ENCODE measurements at places on chromosomes 2 and 18. TPM values are rescaled to one million over a fixed set of nuclear protein-coding genes. Genes with fewer than 3 reads are reported as not detected.
A peak's percentile ranks its signal among the peaks of the same experiment; 100 is the strongest.

- no peaks in the 10 kb centered on the region for H3K36me3 ChIP-seq
- H3K4me1 ChIP-seq, result no peaks in the 10 kb centered on the region
- H3K27me3 ChIP-seq, result no peaks in the 10 kb centered on the region
- no peak overlapping the region for H3K27ac ChIP-seq
Measured at GRCh38 chr2:50765146-50765545, 266.8 kb downstream of the NRXN1 start.

DNA sequence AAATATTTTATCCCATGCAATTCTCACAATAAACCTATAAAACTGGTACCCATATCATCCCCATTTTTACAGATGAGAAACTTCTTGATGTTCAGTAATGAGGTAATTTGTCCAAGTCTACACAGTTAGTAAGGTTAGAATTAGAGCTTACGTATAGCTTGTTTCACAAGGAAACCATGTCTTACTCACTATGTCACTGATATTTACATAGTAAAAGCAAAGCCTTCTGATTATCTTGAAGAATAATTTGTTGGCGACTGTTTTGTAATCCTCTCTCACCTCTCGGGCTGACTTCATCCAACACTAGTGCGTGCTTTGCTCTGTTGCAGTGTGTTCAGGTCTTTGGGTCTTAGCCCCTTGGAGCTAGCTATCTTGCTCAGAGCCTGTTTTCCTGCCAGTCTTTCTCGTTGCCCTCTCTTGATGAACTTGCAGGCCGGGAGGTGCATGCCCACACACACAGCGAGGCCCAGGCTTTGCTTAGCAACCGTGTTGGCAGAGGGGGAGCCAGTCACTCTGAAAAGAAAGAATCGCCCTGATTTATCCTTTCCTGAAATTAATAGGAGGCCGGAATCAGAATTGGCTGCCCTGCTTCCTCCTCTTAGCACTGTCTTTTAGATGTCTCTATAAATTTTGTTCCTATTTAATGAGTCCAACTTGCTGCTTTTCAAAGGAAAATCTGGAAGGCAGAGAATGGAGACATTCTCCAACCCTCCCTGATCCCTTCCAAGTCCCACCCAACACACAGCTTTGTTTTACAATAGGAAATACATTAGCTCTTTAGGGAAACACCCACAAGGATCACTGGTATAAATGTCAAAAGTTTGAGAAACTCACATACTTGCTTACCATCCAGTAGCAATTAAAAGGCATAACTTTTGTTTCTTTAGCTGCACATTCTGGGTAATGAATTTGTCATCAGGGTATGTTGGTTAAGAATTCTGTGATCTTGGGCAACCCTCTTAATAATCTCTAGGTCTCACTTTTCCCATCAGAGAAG lies 97.6 kb upstream of the SEC11C start:
- H3K27me3 ChIP-seq, result no peaks in the 10 kb centered on the region
- no peaks in the 10 kb centered on the region for H3K36me3 ChIP-seq
- H3K27ac ChIP-seq, result no peak overlapping the region
- no peak for DNase-seq
- H3K4me1 ChIP-seq, result peaks cover 19% of the 10 kb centered on the region

- no peak for DNase-seq
- H3K27me3 ChIP-seq, result no peaks in the 10 kb centered on the region
- H3K27ac ChIP-seq, result peak overlapping the region; percentile 61
- peaks cover 46% of the 10 kb centered on the region for H3K4me1 ChIP-seq
- no peak overlapping the region for H3K4me3 ChIP-seq
- no peaks in the 10 kb centered on the region for H3K36me3 ChIP-seq
Measured at GRCh38 chr2:108594132-108594981, 60.1 kb downstream of the LIMS1 start.

- H3K4me1 ChIP-seq, result peaks cover 20% of the 10 kb centered on the region
- no peak overlapping the region for H3K4me3 ChIP-seq
- peaks cover 34% of the 10 kb centered on the region for H3K36me3 ChIP-seq
- no peaks in the 10 kb centered on the region for H3K27me3 ChIP-seq
- no peak for DNase-seq
Measured at GRCh38 chr18:76970770-76971559, 148.6 kb downstream of the ZNF236 start.

DNA sequence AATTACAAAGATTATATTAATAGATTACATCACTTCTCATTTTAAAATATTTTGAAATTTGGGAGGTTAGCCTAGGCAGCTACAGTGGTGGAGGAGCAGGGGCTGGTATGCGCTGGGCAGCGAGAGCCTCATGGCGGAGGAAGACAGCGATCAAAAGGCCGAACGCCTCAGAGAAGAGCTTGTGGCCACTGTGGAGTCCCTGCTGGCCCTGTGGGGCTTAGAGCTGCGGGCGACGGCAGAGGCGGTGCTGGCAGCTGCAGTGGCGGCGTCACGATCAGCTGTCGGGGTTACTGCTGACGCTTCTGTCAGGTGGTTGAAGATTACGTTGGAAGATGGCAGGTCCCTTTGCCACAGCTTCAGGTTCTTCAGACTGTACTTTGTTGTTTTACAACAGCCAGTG lies 87.4 kb downstream of the ROCK2 start:
- no peaks in the 10 kb centered on the region for H3K4me1 ChIP-seq
- no peak for DNase-seq
- H3K36me3 ChIP-seq, result no peaks in the 10 kb centered on the region
- H3K4me3 ChIP-seq, result no peak overlapping the region
- no peaks in the 10 kb centered on the region for H3K27me3 ChIP-seq

GRCh38 chr2:25649786-25650185 lies 23.6 kb downstream of the DTNB start:
- no peaks in the 10 kb centered on the region for H3K36me3 ChIP-seq
- no peak for DNase-seq
- peaks cover 10% of the 10 kb centered on the region for H3K4me1 ChIP-seq
- no peaks in the 10 kb centered on the region for H3K27me3 ChIP-seq

DNA sequence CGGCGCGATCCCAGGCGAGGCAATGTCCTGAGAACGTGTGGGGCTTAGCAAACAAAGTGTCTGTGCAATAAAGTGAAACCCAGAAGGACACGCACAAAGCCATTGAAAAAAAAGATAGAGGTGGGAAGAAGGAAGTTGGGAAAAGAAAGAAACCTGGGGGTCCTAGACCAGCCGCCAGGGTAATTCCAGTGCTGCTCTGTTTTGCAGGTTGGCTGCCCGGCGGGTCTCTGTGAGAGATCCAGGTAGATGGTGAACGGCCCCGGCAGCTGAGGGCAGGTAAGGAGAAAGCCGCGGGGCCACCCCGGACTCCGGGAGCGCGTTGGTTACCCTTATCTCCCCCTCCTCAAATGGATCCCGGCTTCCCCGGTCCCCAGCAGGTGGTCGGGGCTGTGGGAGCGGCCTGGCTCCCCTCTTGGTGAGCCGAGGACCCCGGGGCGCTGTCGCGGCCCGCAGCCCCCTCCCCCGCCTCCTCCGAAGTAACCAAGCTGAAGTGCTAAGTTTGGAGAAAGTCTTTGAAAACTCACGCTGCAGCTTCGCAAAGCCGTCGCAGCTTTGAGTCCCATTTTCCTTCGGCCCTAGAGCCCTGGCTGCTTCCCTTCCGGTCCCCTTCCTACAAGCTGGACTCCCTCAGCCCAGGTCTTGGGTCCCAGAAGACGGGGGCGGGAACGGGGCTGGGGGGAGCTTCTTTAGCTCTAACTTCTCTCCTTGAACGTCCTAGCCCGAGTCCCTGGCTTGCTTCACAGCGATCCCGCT lies 588 bp downstream of the OTX1 start:
- peaks cover 35% of the 10 kb centered on the region for H3K27me3 ChIP-seq
- peaks cover 8% of the 10 kb centered on the region for H3K36me3 ChIP-seq
- peak overlapping the region; percentile 68 for H3K4me3 ChIP-seq
- peaks cover 53% of the 10 kb centered on the region for H3K4me1 ChIP-seq

DNA sequence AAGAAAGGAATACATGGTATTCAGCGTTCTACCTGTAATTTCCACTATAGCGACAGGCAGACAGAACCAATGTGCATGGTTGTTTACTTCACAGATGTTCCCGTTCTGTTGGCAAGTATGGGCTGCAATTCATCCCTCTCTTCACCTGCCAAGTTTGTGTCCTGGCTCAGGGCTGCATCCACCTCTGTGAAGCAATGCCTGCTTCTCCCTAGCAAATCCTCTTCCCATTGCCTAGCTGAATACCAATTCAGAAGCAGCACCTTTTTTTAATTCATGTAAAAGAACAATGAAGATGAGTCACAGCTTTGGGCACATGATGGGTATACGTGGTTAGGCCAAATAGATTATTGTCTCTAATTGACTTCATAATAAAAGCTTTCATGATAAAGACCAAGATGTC lies 54.7 kb upstream of the LRATD1 start:
- no peak overlapping the region for H3K4me3 ChIP-seq
- H3K27me3 ChIP-seq, result no peaks in the 10 kb centered on the region
- no peak overlapping the region for H3K27ac ChIP-seq
- H3K4me1 ChIP-seq, result peaks cover 3% of the 10 kb centered on the region
- DNase-seq, result no peak
- H3K36me3 ChIP-seq, result no peaks in the 10 kb centered on the region

DNA sequence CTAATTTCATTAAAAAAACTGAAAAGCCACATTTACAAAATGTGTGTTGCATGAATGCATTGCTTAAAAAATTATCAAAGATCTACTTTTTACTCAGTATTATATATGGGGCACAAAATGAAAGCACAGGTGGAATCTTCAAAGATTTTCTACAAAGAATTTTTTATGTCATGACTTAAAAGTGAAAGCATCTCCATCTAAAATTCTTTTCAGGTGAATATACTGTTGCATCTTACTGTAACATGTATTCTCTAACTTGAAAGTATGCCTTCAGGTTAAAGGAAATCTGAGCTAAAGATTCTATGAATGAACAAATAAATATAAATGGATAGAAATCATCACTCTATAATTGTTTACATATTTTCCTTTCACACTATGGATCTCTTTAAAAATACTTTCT lies 66.8 kb upstream of the WDR75 start:
- no peak overlapping the region for H3K27ac ChIP-seq
- DNase-seq, result no peak
- H3K4me1 ChIP-seq, result no peaks in the 10 kb centered on the region
- no peaks in the 10 kb centered on the region for H3K27me3 ChIP-seq
- H3K36me3 ChIP-seq, result no peaks in the 10 kb centered on the region
- H3K4me3 ChIP-seq, result no peak overlapping the region

DNA sequence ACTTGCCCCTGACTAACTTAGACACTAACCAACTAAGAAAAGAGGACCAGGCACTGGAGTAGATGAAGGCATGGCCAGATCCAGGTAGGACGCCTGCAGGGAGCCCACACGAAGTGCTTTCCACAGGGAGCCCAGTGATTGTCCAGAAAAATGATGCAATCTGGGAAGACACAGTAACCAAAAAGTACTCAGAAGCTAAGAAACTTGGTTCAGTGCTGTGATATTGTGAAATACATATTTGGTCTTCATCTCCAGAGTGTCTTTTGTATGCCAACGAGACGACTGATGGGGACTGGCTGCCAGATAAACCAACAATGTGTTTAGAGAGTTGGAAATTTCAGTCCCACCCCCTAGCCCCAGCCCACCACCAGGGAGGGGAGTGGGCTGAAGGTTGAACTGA lies 135.0 kb downstream of the SP3 start:
- no peak overlapping the region for H3K27ac ChIP-seq
- H3K27me3 ChIP-seq, result no peaks in the 10 kb centered on the region
- peaks cover 20% of the 10 kb centered on the region for H3K4me1 ChIP-seq

DNA sequence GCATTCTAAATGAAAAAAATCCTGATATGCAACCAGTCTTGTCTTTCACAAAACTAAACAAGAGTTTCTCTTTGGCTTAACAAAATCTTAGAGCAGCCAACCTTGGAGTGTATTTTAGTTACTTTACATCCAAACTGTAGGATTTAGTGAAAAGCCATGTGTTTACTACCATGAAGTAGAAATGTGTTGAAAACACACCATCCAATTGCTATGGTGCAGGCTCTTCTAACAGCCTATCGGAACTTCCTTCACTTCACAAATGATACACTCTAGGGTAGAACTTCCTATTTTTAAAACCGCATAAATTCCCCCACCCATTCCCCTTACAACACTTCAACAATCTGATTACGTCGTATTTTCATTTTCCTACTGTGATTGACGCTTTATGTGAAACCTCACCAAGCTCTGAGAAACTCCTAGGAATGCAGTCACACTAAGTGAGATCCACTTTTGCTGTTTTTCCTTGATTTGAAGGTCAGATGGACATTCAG lies 74.4 kb upstream of the MAP4K4 start:
- H3K36me3 ChIP-seq, result no peaks in the 10 kb centered on the region
- no peak overlapping the region for H3K27ac ChIP-seq
- no peaks in the 10 kb centered on the region for H3K27me3 ChIP-seq
- no peak for DNase-seq

- no peak for DNase-seq
- H3K36me3 ChIP-seq, result no peaks in the 10 kb centered on the region
- no peaks in the 10 kb centered on the region for H3K4me1 ChIP-seq
- no peak overlapping the region for H3K27ac ChIP-seq
Measured at GRCh38 chr2:203973676-203974075, 37.1 kb downstream of the ICOS start.

DNA sequence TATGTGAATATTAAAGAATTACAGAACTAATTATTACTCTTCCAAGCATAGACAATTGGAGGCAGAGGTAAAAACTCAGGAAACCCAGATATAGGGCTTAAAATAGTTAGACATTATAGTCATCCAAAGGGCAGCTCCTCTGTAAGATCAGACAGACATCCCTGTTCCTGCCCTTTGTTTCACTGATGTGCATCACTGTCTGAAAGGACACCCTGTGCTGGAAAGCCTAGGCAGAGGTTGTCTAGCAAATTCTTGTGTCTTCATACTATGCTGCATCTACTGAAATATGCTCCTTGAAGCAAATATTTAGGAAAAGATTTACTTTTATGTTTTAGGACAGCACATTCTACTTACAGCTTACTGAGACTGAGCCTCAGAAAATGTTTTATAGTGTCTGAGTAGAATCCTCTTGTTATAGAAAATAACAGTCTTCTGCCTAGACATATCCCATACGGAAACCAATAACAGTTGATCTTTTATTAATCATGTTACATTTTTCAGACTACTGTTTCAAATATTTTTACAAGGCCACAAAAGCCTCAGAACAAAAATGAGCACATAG lies 977.3 kb upstream of the CDH2 start:
- no peak overlapping the region for H3K27ac ChIP-seq
- no peak for DNase-seq

GRCh38 chr2:34806396-34806795 lies 1207.3 kb upstream of the FAM98A start:
- no peaks in the 10 kb centered on the region for H3K27me3 ChIP-seq
- no peak overlapping the region for H3K27ac ChIP-seq
- peaks cover 4% of the 10 kb centered on the region for H3K4me1 ChIP-seq
- H3K36me3 ChIP-seq, result no peaks in the 10 kb centered on the region
- no peak overlapping the region for H3K4me3 ChIP-seq

Gene NDC80
- total RNA-seq, result 13.8 TPM

Gene MEIS1
- 56.1 TPM for total RNA-seq

Gene CHRND
- total RNA-seq, result not detected

Gene KCNIP3
- total RNA-seq, result 2.5 TPM

Gene RGPD4
- not detected for total RNA-seq

All from esophagus squamous epithelium (tissue), 5 donors.